ENCODE measurements at places on chromosomes 16 and 17.

DNA sequence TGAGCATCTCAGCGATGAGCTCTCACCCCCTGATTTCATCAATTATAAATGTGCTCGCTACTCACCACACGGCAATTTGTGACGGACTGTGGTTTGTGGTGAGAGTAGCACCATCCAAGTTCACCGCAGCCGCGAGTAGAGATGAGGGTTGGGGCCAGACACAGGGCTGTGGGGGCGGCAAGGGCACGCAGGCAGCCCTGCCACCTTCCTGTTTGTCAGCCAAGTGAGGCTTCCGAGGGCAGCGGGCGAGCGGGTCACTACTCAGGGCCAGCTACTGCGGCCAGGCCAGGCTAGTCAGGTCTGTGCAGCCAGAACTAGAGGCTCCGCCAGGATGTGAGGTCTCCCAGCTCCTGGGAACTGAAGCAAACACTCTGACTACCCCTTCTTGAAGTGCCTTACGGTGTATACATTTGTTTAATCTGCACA, 39.6 kb upstream of the MEOX1 start:
- DNase-seq: no peak

DNA sequence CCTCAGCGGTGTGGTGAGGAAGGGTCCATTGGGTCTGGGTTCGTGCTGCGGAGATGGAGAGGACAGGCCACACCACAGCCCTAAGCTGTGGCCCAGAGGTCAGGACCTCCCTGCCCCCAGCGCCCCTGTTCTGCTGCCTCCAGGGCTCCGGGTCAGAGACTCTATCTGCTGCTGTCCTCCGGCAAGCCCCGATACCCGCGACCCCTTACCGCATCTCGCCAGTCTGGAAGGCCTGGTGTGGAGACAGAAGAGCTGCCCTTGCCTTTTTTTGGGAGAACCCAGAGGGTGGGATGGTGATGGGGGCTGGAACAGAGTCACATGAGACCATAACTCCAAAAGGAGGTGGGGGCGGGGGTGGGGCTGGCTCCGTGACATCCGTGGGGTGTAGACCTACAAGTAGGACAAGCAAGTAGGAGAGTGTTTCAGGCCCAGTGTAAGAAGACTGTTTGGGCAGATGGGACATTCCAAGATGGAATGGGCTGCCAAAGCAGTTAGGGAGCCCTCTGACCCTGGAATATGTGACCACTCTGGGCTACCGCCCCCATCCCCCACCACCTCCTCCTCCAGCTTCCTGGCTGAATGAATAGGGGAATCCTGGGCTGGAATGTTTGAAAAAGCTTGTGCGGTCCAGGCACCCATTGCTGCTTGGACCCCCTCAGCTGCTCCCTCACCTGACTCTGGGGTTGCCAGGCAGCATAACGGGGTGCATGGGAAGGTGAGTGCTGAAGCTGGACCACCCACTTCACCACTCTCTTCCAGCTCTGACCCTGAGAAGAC, 1.4 kb downstream of the XYLT2 start:
- no peak for DNase-seq

- DNase-seq: no peak
Measured at GRCh38 chr17:4161192-4161966, 18.4 kb downstream of the CYB5D2 start.

DNA sequence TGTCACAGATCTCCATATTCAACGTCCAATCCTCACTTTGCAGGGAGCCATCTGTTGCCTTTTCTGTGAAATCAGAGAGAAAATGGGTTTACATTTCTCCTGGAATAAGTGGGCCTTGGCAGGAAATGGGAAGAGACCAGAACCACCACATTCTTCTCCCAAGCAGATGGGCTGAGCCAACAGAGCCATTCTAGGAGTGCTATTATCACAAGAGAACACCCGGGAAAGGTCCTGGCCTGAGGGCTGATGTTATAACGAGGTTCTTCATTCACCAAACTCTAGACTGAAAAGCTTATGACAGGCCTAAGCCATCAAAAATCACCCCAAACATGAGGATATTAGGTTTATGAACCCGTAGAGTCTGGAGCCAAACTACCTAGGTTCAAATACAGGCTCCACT, 64.7 kb downstream of the TOM1L2 start:
- no peak for DNase-seq

- DNase-seq: no peak
Measured at GRCh38 chr17:81036197-81036941, 1.4 kb downstream of the BAIAP2 start.

DNA sequence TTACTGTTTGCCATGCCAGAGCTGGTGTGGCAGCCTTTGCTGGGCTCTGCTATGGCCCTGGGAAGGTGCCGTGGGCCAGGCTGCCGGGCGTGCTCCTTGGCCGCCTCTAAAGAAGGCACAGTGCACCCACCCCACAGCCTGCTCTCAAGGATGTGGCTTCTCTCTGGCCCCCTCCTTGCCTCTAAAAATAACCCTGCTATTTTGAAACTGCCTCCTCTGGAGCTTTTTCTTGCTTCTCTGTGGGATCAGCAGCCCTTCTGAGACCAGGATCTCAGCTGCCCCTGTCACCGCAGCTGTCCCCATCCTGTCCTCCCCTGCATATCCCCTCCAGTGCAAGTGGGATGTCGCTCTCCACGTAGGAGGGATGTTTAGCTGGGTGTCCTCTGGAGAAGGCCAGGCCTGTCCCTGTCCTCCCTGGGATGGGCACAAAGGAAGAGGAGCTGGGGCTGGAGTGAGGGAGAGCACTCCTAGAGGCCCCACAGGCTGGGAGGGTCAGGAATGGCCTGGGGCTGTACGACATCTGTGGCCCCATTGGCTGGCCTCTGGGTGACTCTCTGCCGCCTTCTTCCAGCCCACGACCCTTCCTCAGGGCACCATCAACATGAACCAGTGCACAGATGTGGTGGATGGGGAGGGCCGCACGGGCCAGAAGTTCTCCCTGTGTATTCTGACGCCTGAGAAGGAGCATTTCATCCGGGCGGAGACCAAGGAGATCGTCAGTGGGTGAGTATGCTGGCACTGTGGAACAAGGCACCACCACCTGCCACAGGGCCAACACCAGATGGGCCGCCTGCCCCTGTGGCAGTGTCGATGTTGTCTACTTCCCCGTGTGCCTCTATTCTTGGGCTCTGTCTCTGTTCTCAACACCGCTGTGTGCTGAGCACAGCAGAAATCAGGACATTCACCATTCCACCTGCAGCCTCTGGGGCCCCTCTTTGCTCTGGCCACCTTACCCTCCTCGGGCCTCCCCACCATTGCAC, 79.7 kb downstream of the PLD6 start:
- no peak for DNase-seq

- no peak for DNase-seq
Measured at GRCh38 chr17:38702916-38703741, 1.9 kb upstream of the MLLT6 start.

DNA sequence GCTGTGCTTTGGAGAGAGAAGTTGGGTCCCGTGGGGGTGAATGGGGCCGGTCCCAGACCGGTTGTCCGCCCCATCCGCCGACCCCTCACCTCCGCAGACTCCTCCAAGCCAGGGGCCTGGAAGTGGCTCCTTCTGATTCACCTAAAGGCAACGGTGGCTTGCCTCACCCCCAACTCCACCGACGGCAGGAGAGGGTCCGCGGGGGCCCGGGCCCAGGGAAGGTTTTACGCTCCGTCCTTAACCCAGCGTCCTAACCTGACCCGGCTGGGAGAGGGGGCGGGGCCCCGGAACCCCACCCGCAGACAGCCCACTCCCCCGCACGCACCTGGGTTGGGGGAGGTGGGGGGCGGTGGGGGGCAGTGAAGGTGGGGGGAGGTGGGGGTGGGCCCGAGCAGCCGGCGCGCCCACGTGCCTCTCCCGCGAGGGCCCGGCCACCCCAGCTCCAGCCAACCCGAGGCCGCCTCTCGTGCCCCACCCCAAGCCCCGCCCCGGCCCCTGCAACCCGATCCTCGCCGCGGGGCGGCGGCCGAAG, 12.7 kb upstream of the CD300A start:
- peak; percentile 16 for DNase-seq

- no peak for DNase-seq
Measured at GRCh38 chr16:84228256-84228838, 11.5 kb downstream of the KCNG4 start.

DNA sequence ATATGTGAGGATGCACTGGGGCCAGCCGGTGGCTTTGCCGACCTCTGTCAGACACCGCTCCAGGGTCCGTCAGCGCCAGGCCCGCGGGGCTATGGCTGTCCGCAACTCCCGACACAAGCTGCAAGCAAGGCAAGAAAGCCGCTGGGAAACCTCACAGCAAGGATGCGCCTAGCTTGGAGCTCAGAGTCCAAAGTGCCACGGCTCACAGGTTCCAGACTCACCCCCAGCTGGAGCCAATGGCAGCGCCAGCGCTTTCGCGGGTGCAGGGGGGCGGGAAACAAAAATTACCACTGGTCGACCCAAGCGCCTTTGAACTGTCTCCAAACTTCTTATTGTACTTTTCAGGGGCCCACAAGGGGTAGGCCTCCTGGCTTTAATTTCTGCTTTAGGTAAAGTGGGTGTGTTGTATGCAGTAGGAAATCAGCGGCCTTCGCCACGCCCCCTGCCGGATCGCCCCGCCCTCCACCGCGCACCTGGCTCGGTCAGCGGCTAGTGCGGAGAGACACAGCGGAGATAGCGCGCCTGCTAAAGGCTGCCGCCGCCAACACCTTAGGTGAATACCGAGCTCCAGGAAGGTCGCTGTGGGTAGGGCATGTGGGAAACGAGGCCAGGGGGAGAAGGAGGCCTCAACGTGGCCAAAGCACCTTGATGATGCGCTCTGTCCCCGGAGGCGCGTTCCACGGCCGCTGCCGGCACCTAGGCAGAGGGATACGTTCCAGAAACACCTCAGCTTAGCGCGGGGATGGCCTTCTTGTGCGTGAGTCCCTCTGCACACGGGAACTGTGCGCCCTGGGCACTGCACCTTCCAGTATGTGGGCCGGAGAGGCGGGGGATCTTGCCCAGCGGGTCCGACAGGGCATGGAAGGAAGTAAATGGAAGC, 61.0 kb upstream of the RBL2 start:
- DNase-seq: no peak

DNA sequence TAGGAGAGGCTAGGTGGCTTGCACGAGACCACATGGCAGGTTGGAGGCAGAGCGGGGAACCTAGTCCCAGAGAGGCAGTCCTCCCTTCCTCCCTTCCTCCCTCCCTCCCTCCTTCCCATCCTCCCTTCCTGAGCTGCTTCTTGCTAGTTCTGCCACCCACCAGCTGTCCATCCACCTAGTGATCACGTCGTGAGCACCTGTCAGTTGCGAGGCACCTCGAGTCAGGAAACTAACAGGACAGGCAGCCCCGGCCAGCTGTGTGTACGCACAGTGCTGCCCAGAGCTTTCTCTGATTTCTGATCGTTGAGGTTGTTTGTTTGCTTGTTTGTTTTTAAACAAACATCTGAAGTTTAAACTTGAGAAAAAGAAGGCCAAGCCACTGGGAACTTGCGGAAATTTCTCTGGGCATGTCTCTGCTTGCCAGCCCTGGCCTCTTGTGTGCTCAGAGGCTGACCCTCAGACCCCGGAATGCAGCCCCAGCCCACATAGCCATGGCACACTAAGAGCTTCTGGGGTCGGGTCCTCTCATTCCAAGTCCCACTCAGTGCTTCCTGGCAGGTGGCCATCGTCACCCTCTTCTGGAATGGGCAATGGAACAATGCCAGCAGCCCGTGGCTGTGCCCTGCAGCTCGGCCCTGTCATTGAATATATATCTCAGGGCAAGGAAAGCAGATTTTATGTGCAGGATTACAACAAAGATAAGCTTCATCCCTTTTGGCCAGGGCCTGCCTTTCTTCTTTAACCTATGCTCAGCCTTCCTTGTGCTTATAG, 174.0 kb downstream of the KATNIP start:
- DNase-seq: peak; percentile 18

DNA sequence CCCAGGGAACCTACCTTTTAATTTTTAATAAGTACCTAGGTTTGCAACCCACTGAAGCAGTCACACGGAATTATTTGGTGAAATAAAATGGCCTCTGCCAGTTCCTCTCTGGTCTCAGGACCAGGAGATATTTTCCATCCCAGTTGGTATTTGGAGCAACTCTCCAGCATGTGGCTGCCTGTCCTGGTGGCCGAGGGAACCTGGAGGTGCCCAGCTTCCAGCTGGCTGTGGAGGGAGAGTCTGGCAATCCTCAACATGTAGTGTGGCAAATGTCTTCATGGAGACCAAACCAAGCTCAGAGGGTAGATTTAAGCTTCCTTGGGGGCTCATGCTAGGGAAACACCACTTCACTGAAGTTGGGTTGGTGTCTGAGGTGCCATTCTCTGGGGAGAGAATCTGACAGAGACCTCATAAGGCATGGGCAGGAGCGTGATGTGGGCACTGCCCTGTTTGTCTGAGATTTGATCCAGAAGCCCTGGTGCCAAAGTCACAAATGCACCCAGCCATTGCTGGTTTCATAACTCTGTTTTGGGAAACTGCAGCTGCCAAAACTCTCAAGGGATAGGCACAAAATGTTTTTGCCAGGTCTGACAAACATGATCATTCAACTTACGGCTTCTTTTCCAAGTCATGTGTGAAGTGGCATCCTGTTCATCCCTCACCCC, 2.8 kb downstream of the MT1X start:
- no peak for DNase-seq

GRCh38 chr17:68470961-68471360, 13.7 kb upstream of the WIPI1 start:
- no peak for DNase-seq

DNA sequence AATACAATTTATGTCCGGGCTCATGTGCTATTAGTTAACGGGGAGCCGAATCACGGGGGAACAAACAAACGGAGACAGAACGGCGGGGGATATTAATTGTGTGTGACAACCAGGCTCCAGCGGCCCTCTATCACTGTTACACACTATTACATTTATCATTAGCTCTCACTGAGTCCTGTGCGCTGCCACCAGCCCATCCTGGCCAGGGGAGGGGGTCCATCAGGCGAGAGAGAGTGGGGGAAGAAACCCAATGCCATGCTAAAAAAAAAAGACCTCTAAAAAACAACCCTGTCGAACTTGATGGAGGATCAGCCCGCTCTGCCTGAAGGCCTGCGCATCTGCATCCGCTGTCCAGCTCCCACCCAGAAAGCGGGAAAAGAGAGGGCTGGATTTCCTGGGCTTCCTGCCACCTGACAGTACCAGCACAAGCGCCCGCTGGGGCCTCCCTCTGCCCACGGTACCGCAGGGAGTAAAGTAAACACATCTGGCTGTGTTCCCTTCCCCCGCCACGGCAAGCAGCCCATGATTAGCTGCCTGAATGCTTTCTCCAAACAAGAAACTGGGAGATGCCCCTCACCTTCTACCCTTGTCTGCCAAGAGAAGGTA, 41.7 kb downstream of the PIPOX start:
- DNase-seq: peak; percentile 56

DNA sequence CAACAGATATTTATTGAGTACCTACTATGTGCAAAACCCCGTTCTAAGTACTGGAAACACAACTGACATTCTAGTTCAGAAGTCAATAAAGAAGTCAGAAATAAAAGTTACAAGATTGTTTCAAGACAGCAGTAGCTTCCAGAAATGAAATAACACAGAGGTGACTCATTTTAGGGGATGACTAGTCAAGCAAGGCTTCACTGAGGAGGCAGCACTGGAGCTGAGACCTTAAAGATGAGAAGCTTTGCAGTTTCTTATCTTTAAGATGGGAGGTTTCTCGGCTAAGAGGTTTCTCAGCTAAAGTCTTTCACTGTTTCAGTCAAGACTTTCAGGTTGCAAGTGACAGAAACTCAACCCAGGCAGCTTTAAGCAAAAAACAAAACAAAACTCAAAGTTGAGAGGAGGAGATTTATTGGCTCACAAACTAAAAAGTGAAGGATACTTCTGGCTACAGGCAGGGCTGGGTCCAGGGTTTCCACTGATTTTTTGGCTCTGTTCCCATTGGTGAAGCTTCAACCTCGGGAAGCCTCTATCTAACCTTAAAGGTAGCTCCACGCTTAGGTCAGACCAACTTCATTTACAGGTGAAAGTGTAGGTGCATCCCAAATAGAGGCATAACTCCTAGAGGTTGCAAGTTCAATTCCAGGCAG, 7.4 kb upstream of the MMP2 start:
- DNase-seq: no peak

Data from NCI-H2029 treated with DMSO at 0.1 percent for 48 hours (cell line).